NCI-H1092 (cell line): ENCODE measurements at places on chromosomes 4 and X.

- no peak for DNase-seq
Observed at GRCh38 chr4:3780347-3781171, 14.4 kb downstream of the ADRA2C start.

DNA sequence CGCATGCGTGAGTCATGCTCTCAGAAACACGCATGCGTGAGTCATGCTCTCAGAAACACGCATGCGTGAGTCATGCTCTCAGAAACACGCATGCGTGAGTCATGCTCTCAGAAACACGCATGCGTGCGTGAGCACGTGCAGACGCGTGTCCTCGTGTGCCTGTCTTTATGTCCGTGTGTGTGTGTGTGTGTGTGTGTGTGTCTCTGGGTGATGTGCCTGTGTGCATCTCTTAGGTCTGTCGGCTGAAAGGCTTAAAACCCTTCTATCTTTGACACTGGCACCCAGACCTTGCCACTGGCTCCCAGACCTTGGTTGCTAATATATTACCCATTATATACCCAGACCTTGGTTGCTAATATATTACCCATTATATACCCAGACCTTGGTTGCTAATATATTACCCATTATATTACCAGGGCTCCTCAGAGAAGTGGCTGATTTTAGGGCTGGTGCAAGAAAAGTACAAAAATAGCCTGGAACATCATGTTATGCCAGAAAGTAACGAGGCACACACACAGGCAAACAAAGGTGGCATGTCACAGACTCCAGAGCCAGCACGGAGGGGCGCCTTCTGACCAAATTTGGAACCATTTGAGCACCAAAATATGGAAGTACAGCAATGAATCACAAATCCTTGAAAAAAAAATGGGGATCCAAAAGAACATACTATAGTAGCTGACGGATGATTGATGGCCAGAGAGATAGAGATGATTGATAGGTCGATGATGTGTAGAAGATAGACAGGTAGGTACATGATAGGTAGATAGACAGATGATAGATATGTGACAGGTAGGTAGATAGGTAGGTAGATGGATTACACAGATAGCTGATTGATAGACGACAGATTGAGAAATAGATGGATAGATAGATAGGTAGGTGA is 19.2 kb upstream of the ADRA2C start:
- DNase-seq = no peak

DNA sequence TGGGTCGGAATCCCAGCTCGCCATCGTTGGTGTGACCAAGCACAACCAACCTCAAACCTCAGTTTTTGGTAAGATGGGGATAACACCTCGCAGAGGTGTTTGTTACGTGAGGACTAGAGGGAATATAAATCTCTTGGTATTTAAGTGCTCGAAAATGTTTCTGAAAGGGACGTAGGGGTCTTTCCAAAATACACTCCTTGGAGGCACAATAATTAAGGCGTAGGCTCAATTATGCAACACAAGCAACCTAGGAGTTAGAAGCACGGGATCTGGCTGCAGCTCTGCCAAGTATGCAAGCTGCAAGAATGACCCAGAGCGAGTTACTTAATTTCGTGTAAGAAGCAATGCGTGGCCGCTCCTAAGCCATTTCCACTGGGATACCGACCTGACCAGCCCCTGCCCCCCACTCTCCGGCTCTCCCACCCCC is 552 bp downstream of the ADH5 start:
- no peak for DNase-seq

DNA sequence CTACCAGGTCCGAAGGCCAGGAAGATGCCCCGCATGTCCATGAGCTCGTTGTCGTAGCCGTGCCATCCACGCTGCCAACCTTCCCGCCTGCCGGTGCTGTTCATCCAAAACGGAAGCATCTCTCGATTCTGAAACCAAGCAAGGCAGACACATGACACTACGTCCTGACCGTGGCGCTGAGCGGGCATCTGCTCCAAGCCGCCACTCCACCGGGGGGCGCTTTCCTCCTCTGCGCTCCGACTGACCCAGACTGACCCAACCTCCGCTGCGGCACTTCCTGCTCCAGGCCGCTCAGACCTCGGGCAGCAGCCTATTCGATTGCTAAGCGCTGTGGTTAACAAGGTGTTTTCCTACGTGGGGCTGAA is 120.5 kb downstream of the ENPP6 start:
- no peak for DNase-seq

- no peak for DNase-seq
Observed at GRCh38 chrX:129600981-129601424, 53.8 kb downstream of the APLN start.

DNA sequence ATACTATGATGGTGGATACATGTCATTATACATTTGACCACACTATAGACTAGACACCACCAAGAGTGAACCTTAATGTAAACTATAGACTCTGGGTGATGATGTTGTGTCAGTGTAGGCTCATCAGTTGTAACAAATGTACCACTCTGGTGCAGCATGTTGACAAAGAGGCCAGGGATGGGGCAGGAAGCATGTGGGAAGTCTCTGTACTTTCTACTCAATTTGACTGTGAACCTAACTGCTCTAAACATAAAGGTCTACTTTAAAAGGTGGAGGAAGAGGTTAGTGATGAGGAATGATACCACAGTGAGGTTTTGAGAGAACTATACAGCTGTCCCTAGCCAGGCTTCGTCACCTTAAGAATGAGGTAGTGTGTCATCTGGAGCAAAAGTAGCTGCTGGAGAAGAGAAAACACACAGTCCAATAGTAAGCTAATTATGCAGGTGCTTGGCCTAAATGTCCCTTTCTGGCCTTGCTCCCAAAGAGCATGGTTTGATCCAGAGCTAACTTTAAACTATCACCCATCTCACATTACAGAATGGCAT is 38.4 kb downstream of the GRSF1 start:
- no peak for DNase-seq

DNA sequence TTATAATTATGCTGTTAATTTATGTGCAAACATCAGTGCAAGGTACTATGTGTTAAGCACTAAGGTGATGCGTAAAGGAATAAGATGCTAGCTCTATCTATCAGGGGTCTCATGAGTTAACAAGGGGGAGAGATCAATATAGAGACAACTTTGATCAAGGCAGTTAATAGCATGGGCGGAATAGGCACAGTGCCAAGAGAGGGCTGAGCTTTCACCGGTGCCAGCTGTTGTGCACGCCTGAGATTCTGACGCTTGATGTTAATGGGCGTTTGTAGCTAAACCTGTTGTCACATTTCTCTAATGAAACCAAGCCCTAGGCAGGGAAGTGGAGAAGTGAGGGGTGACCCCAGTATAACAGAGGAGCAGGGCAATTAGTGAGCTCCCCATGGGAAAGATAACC is 86.0 kb upstream of the NMU start:
- no peak for DNase-seq

GRCh38 chr4:128825226-128825625 is 15.7 kb downstream of the JADE1 start:
- no peak for DNase-seq

GRCh38 chrX:30637874-30638815 is 15.1 kb upstream of the GK start:
- DNase-seq = no peak

- DNase-seq = no peak
Observed at GRCh38 chr4:151694961-151695720, 65.7 kb downstream of the GATB start.

- DNase-seq = no peak
Observed at GRCh38 chr4:76782837-76783236, 115.1 kb downstream of the SOWAHB start.

DNA sequence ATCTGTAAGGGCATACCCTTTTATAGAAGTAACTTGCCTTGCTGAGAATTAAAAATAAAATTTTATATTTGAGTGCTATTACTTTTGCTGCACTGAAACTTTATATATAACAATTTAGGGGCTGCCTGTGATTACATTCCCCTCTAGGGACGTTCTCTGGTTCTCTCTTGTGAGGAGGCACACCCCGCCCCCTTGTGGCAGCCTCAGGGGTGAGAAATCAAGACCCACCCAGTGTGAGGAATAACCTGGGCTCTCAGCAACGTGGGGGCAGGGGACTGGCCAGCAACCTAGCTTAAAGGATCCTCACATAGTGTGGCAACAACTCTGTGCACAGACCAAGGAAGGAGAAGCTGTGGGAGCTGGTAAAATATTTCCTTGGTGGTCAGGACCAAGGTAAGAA is 43.7 kb downstream of the MAGEA9 start:
- peak; percentile 14 for DNase-seq

DNA sequence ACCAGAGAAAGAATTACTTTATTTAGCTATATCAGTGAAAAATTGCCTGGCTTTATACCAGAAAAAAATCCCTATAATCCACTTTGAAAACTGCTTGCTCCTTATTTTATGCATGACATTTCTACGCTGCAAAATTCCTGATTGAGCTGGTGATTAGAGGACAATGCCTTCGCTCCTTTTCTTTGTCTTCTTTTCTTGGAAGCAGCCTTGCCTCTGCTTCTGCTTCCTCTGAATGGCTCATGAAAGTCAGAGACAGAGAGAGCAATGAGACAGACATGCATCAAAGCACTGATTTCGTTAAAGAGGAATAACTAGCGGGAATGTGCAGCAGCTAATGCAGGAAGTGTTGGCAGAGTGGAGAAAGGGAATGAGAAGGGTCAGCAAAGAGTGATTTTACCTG is 294.3 kb upstream of the IGFBP7 start:
- no peak for DNase-seq

- DNase-seq = no peak
Observed at GRCh38 chrX:39725928-39726619, 371.7 kb downstream of the BCOR start.
